Activated B cell treated with CpG ODN at 0.5 μM for 24 hours (primary cell): ENCODE measurements at places on chromosomes 6 and 20.

- DNase-seq = no peak
These were observed 220.0 kb downstream of the ZFAND3 start for GRCh38 chr6:38039502-38039901.

GRCh38 chr6:145836772-145837171, 22.2 kb upstream of the FBXO30 start:
- DNase-seq = no peak

GRCh38 chr6:162395181-162395580, 332.4 kb downstream of the PRKN start:
- DNase-seq = no peak

GRCh38 chr20:21574443-21574842, 60.6 kb upstream of the NKX2-2 start:
- DNase-seq = no peak

DNA sequence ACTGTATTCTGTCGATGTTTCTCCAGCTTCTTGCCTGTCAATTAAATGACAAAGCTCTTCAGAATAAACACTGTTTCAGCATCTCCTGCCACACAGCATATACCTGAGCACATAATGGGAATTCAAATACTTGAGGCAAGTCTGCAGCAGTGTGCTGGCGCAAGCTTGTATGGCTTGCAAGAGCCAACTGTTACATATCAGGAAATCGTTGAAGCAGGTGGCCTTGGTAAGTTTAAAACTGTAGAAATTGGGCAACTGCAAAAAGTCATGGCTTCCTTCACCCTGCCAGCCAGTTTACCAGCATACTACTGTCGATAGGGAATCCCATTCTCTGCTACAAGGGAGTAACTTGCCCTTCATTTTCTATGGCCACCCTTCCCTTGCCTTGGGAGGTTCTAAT, 23.0 kb downstream of the CPNE1 start:
- DNase-seq = no peak

DNA sequence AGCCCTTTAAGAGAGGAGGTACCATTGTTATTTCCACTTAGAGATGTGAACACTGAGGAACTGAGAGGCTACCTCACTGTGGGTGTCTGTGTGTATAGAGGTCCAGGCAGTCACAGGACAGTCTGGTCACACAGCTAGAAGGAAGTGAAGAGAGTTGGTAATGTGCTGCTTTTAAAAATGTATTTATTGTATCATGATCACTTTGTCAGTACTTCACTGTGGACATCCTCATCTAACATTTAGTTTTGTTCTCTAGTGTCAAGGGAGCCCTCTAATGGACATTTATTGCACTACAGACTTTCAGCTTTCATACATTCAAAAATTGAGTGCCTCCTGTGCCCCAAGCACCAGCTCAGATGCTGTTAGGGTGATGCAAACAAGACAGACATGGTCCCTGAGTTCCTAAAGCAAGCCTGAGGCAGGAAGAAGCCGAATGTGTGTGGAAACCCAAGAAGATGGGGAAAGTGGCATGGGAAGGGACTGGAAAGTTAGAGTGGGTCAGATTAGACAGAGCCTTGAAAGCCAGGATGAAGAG, 123.0 kb downstream of the SLC16A10 start:
- DNase-seq = no peak

DNA sequence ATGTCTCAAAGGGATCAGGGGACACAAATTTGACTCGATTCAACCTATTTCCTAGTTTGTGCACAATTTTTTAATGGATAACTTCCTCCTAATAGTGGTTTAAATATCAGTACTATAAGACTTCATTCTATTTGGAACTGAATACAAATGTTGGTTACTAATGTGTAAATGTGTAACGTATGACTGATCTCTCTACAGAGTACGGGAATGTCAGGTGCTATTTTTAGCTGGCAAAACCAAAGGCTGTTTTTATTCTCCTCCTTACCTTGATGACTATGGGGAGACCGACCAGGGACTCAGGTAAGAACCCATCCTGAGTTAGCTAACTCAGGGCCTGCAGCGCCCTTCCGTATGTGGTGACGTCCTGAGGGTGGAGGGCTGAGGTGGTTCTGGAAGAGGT, 33.0 kb downstream of the PRPH2 start:
- DNase-seq = no peak

GRCh38 chr20:24469116-24469893, at the start of gene SYNDIG1:
SYNDIG1 (plus strand) TSS chr20:24469629; CDS start chr20:24543098, 73,469 bp downstream.
- DNase-seq = no peak

- no peak for DNase-seq
These were observed 53.2 kb downstream of the VSTM2L start for GRCh38 chr20:37956107-37956585.

GRCh38 chr6:7880718-7881107, 29.9 kb downstream of the TXNDC5 start:
- no peak for DNase-seq

GRCh38 chr6:16355238-16355637, 116.9 kb downstream of the GMPR start:
- no peak for DNase-seq

DNA sequence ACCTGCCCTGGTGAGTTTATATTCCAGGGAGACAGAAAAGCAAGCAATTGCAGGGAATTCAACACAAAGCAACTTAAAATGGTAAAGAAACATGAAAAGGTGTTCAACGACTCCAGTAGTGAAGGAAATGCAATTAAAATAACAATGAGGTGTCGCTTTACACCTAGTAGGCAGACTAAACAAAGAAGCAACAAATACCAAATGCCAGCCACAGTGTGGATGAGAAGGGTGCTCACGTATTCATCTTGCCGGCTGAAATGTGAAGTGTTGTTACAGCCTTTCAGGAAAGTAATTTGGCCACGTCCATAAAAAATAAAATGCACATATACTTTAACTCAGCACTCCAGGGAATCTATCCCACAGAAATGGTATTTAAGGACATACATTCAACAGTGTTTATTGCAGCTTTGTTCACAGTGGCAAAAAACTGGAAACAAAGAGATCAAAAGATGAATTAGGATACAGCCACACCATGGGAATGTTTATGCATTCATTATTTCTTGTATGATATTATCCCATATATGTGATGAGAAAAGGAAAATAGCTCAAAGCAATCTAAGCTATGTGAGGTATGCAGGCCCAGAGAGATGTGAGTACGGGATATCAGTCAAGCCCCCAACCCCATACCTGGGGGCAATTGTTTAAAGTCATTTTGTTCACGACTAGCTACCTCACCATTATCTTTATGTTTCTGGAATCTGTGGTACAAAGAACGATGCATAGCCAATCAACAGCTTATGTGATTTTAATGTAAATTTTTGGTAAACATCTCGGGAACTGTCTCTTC, 266.0 kb upstream of the SOX4 start:
- no peak for DNase-seq

DNA sequence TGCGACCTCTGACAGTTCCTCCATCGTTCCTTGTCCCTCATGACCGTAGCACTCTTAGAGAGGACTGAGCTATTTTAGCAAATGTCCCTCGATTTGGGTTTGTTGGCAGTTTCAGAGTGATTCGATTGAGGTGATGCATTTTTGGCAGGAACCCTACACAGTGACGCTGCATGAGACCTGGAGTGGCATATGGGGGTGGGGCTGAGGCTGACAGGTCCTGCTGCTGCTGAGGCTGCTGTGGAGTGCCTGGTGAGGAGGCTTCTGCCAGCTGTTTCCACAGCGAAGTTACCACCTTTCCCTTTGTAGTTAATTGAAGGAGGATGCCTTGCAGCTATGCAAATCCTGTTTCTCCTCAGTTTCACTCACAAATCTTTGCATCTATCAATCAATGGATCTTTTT, 19.8 kb downstream of the PXDC1 start:
- no peak for DNase-seq

- DNase-seq = no peak
These were observed 9.9 kb downstream of the NRN1 start for GRCh38 chr6:5996714-5997419.

DNA sequence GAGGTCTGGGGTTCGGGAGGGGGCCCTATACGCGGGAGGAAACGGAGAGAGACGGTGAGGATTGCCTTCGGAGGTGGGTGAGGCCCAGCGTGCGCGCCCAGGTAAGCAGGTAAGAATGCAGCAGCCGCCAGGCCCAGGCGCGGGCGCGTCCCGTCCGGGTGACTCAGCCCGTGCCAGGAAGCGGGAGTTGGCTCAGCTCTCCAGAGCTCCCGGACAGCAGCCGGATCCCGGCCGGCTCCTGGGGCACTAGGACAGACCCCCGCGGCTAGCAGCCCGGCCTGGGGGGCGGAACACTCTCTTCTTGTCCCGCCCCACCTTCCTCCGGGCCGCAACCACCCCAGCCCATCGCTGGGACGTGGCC, 1.5 kb upstream of the MDFI start:
- DNase-seq = no peak

DNA sequence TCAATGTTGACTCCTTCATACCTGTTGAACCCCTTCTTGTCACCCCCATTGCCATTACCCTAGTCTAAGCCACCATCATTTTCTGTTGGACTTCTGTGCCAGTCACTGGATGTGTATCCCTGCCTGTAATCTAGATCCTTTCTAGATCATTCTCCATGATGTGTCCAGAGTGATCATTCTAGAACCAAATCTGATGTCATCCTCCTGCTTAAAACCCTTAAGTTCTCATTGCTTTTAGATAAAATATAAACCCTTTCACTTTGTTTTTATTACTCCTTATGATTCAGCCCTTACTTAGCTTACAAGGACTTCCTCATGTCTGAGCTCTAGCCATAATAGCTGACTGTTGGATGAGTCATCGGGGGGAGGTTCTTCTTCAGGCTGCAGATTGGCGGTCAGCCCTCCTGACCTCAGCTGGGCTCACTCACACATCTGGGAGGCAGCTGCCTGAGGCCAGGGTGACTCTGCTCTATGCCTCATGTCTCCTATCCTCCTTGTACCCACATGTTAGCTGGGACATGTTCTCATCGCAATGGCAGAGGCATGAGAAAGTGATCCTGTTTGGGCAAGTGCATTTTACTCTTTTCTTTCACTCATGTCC, 287.6 kb downstream of the ESR1 start:
- no peak for DNase-seq

DNA sequence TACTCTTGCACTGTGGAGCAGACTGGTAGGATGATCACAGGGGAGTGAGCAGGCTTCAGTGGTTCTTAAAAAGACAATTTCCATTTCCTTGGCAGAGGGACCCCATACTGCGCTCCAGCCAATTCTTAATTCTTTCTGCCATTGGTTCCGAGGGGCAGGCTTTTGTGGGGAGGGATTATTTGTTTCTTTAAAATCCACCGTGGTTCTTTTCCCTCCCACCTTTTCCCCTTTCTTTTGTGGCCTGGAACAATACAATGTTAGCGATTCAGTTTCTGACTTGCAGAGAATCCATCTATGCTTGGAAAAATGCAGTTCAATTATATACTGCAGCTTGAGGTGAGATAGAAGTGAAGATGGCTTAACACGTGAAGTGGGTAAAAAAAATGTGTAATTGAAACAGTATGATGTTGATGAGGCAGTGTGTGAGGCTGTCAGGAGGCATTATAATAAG, 379.0 kb upstream of the FLRT3 start:
- no peak for DNase-seq

DNA sequence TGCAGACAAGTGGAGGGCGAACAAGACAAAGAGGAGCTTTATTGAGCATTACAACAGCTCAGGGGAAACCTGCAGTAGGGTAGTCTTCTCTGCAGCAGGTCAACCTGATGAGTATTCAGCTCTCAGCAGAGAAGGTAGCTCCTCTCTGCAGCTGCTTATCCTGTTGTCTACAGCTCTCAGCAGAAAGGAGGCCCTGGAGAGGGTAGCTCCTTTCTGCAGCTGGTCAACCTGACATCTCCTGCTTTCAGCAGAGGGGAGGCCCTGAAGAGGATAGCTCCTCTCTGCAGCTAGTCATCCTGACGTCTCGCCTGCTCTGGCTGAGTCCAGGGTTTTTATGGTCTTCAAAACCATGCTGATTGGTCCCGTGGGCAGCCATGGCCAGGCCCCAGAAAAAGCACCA, 113.6 kb downstream of the CD24 start:
- DNase-seq = no peak

GRCh38 chr20:528923-529604, 14.5 kb downstream of the CSNK2A1 start:
- DNase-seq = no peak

- DNase-seq = no peak
These were observed 35.9 kb upstream of the MYB start for GRCh38 chr6:135145063-135145800.

GRCh38 chr6:7390226-7390878, 744 bp downstream of the RIOK1 start:
- no peak for DNase-seq

- DNase-seq = no peak
These were observed 20.2 kb upstream of the RREB1 start for GRCh38 chr6:7087491-7087979.

DNA sequence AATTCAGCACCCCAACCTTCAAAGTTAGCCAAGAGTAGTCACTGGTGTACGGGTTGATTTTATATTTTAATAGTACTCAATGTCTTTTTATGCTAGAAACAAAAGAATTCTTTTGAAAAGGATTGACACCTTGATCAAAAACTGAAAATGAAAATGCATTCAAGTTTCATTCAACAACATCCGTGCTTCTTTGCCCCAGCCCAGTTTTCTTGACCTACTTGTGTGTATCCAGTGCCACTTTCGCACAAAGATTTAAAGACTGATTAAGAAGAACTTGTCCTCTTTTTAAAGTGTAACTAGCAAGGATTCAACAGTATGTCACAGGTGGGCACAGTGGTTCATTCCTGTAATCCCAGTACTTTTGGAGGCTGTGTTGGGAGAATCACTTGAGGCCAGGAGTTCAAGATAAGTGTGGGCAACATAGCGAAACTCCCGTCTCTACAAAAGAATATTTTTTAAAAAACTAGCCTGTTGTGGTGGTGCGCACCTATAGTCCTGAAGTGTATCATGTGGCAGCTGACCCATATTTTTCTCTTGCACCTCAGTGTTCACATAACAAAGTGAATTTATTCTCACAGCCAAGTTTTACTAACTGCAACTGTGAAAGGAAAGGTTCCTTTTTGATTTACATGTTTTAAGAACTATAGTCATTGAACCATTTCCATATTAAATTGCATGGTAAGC, 22.7 kb upstream of the CD2AP start:
- DNase-seq = no peak

DNA sequence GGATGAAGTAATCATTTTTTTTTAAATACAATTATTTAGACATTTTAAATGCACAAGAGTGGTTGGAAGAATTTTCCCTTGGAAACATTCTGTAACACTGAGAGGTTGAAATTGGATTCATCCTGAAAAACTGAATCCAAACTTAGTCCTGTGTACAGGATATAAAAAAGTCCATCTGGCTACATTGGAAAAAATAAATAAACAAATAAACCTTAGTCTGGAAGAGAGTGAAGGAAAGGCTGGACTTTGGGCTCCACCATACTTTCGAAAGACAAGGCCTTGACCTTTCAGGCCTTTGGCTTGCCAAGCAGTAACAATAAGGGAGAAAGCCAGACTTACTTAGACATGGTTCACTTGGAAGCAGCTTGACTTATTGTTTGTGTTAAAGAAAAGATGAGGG, 664.3 kb downstream of the TENT5A start:
- DNase-seq = no peak

GRCh38 chr20:45008521-45009049, 42.3 kb downstream of the STK4 start:
- DNase-seq = no peak
